ENCODE measurements at places on chromosomes 16 and 17. TPM values are rescaled to one million over a fixed set of nuclear protein-coding genes. Genes with fewer than 3 reads are reported as not detected.

PDF gene
- total RNA-seq: 32.3 TPM

KRT33A gene
- not detected for total RNA-seq

EPX gene
- not detected for total RNA-seq

HBQ1 gene
- not detected for total RNA-seq

TERB1 gene
- 0.30 TPM for total RNA-seq

CFAP119 gene
- 6.3 TPM for total RNA-seq

FBXW10 gene
- 0.19 TPM for total RNA-seq

TEKT5 gene
- total RNA-seq: not detected

ABCA8 gene
- not detected for total RNA-seq

CALB2 gene
- not detected for total RNA-seq

CNGB1 gene
- not detected for total RNA-seq

DHX58 gene
- 7.0 TPM for total RNA-seq

TAC4 gene
- not detected for total RNA-seq

TMEM88 gene
- 4.6 TPM for total RNA-seq

MYH8 gene
- total RNA-seq: not detected

PTX4 gene
- not detected for total RNA-seq

MSLN gene
- total RNA-seq: not detected

TRPV3 gene
- total RNA-seq: 0.32 TPM

PITPNM3 gene
- 0.44 TPM for total RNA-seq

SP6 gene
- 0.08 TPM for total RNA-seq

NME3 gene
- 30.0 TPM for total RNA-seq

CDRT15 gene
- total RNA-seq: not detected

PABPN1L gene
- not detected for total RNA-seq

NHLRC4 gene
- total RNA-seq: 0.27 TPM

GAS7 gene
- total RNA-seq: 1.5 TPM

GAST gene
- not detected for total RNA-seq

RTN4RL1 gene
- total RNA-seq: 1.5 TPM

DLX4 gene
- total RNA-seq: 0.67 TPM

TBC1D3D gene
- 0.10 TPM for total RNA-seq

GPR139 gene
- total RNA-seq: not detected

PRKCB gene
- total RNA-seq: 97.1 TPM

CTF1 gene
- 0.21 TPM for total RNA-seq

CCL15 gene
- total RNA-seq: not detected

TP53TG3D gene
- total RNA-seq: 0.17 TPM

GUCY2D gene
- total RNA-seq: not detected

P2RX1 gene
- total RNA-seq: not detected

NXPH3 gene
- 0.17 TPM for total RNA-seq

TMEM132E gene
- total RNA-seq: not detected

SPG7 gene
- total RNA-seq: 79.6 TPM

CLN3 gene
- 39.7 TPM for total RNA-seq

TNFRSF17 gene
- total RNA-seq: not detected

ORC6 gene
- total RNA-seq: 53.0 TPM

SPATA2L gene
- total RNA-seq: 7.4 TPM
